ENCODE measurements at places on chromosomes 6 and 20.

- peaks cover 5% of the 10 kb centered on the region for H3K4me1 ChIP-seq
- H3K27me3 ChIP-seq = no peaks in the 10 kb centered on the region
- H3K36me3 ChIP-seq = no peaks in the 10 kb centered on the region
- no peak overlapping the region for H3K4me3 ChIP-seq
Observed at GRCh38 chr6:55014321-55015088, 159.8 kb upstream of the HCRTR2 start.

- H3K4me3 ChIP-seq = no peak overlapping the region
- no peaks in the 10 kb centered on the region for H3K4me1 ChIP-seq
- H3K27me3 ChIP-seq = peaks cover 13% of the 10 kb centered on the region
- H3K27ac ChIP-seq = no peak overlapping the region
- DNase-seq = no peak
Observed at GRCh38 chr6:165972139-165972802, 195.4 kb downstream of the TBXT start.

DNA sequence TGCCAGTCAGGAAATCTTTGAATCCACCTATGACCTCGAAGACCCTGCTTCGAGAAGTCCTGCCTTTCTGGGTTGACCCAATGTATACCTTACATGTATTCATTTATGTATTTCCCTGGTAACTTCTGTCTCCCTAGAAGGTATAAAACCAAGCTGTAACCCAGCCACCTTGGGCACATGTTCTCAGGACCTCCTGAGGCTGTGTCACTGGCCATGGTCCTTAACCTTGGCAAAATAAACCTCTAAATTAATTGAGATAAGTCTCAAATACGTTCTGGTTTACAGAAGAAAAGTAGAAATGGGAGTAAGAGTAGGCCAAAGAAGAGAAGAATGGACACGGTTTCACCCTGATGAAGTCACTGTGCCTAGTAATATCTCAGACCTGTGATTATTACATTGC is 30.0 kb upstream of the PPP1R3G start:
- H3K36me3 ChIP-seq = peaks cover 12% of the 10 kb centered on the region
- peaks cover 35% of the 10 kb centered on the region for H3K27me3 ChIP-seq
- H3K4me1 ChIP-seq = no peaks in the 10 kb centered on the region
- H3K27ac ChIP-seq = no peak overlapping the region
- no peak overlapping the region for H3K4me3 ChIP-seq

- peak overlapping the region; percentile 79 for H3K4me3 ChIP-seq
- peak overlapping the region; percentile 88 for H3K27ac ChIP-seq
- H3K27me3 ChIP-seq = no peaks in the 10 kb centered on the region
- H3K36me3 ChIP-seq = peaks cover 6% of the 10 kb centered on the region
- peaks cover 77% of the 10 kb centered on the region for H3K4me1 ChIP-seq
Observed at GRCh38 chr6:16688436-16688835, 72.8 kb downstream of the ATXN1 start.

GRCh38 chr6:83226517-83226916 is 33.4 kb downstream of the RWDD2A start:
- no peaks in the 10 kb centered on the region for H3K36me3 ChIP-seq
- no peak overlapping the region for H3K4me3 ChIP-seq
- no peaks in the 10 kb centered on the region for H3K27me3 ChIP-seq
- no peaks in the 10 kb centered on the region for H3K4me1 ChIP-seq
- no peak for DNase-seq

DNA sequence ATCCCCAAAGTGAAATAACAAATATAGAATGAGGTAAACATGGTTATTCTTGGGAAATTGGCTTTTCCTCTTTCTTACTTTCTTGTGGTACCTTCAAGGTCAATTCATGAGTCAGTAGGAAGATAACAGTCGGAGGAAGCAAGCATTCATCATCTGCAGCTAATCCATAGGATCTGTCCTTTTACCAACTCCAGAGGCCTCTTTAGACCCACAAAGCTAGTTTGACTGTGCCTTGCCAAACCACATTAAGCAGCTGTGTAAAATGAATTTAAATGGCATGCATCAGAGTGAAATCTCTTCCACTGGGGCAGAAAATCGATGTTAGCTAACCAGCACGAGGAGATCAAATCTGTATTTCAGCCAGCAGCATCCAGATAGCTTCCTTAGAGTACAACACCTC is 171.3 kb downstream of the TMEM242 start:
- peaks cover 6% of the 10 kb centered on the region for H3K36me3 ChIP-seq
- no peak for DNase-seq
- no peaks in the 10 kb centered on the region for H3K27me3 ChIP-seq
- peak overlapping the region; percentile 9 for H3K27ac ChIP-seq

DNA sequence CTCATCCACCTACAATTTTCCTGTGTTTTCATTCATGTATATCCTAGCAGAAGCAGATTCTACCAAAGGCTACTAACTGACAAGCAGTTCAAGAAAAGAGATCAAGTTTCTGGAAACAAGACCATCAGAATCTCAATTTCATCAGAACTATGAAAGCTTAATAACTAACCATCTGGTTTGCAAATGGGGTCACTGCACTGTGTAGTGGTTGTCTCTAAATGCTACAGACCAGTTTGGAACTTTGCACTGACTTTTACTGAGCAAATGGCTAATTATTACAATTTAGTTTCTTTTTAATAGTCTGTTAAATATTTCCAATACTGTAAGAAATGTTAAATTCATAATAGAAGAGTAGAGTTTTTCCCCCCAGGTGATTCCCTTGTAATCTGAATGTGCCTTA is 64.5 kb downstream of the REPS1 start:
- H3K27ac ChIP-seq = no peak overlapping the region
- no peak for DNase-seq
- no peak overlapping the region for H3K4me3 ChIP-seq
- H3K4me1 ChIP-seq = no peaks in the 10 kb centered on the region
- no peaks in the 10 kb centered on the region for H3K27me3 ChIP-seq

GRCh38 chr6:128421788-128422187 is 98.6 kb downstream of the PTPRK start:
- H3K27me3 ChIP-seq = no peaks in the 10 kb centered on the region
- H3K4me1 ChIP-seq = no peaks in the 10 kb centered on the region
- H3K36me3 ChIP-seq = no peaks in the 10 kb centered on the region
- H3K4me3 ChIP-seq = no peak overlapping the region
- no peak for DNase-seq
- H3K27ac ChIP-seq = no peak overlapping the region

GRCh38 chr20:48831718-48832404 is 4.1 kb upstream of the PREX1 start:
- H3K27me3 ChIP-seq = peaks cover 3% of the 10 kb centered on the region
- peak overlapping the region; percentile 47 for H3K27ac ChIP-seq
- no peak for DNase-seq
- no peaks in the 10 kb centered on the region for H3K36me3 ChIP-seq
- H3K4me1 ChIP-seq = peaks cover 33% of the 10 kb centered on the region

GRCh38 chr20:17223553-17223952 is 3.3 kb upstream of the PCSK2 start:
- no peak for DNase-seq
- peaks cover 39% of the 10 kb centered on the region for H3K27me3 ChIP-seq
- no peak overlapping the region for H3K4me3 ChIP-seq
- no peak overlapping the region for H3K27ac ChIP-seq
- H3K36me3 ChIP-seq = peaks cover 6% of the 10 kb centered on the region

- H3K27me3 ChIP-seq = peaks cover 45% of the 10 kb centered on the region
- no peaks in the 10 kb centered on the region for H3K36me3 ChIP-seq
- H3K4me3 ChIP-seq = peak overlapping the region; percentile 64
- H3K4me1 ChIP-seq = peaks cover 76% of the 10 kb centered on the region
- peak overlapping the region; percentile 48 for H3K27ac ChIP-seq
- DNase-seq = no peak
Observed at GRCh38 chr20:43942667-43943285, 28.1 kb downstream of the TOX2 start.

DNA sequence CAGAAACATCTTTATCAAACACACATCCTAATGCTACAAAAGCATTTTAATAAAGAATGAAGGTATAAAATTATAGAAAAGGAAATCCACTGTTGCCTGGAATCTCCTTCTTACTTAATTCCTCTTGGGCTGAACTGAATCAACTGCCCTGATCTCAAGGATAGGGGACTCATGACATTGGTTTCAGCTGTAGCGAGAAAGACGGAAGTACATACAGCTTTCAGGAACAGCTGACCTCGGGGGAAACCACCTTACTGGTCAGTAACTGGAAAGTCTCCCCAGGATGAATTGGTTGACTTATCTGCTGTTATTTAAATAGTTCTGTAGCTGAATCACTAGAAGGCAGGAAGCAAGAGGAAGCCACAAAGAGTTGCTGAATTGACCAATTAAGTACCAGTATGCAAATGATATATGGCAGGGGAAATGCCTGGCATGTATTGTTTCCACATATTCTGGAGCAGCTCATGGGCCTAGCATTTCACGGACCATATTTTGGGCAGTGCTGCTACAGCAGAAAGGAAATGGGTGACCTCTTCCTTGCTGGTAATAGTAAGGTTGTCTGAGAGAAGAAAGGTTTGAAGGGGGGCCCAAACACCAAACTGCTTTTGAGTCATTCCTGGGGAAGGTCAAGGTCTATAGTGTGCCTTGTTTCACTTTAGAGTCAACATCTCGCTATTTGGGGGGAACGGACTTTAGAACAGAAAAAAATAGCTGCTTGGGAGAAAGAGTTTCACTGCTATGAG is 43.7 kb upstream of the MAP7 start:
- H3K27me3 ChIP-seq = no peaks in the 10 kb centered on the region
- peak; percentile 87 for DNase-seq
- H3K4me3 ChIP-seq = peak overlapping the region; percentile 89
- peak overlapping the region; percentile 99 for H3K27ac ChIP-seq
- H3K4me1 ChIP-seq = peaks cover 71% of the 10 kb centered on the region

DNA sequence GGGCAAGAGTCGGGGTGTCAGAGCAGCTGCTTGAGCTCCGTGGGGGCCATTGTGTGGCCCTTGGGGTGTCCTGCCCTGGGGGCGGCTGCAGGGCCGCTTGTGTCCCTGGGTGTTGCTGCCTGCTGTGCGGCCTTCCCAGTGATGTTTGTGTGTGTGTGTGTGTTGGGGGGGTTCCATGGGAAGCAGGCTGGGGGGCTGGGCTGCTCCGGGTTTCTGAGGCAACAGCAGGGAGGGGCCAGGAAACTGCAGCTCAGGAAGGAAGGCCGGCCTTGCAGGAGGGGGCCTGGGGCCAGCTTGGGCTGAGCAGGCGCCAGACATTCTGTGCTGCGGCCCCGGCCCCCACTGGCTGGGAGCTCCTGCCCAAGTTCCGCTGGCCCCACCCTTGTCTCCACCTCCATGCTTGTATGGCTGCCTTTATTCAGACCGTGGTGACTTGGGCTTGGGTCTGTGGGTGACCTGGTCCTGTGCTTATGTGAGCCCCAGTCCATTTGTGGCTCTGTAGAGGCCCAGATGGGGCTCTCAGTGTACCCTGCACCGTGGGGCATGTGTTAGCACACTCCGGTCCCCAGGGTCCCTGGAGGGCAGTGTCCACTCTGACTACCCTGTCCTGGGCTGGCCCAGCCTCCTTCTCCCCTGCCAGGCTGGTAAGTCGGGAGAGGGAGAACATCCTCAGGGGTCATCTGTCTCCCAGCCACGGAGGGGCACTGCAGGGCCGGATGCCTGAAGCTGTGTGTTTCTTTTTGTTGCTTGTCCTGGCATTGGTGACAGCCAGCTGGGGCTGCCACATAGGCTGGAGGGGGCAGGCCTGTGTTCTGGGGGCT is 4.6 kb upstream of the SOX18 start:
- H3K36me3 ChIP-seq = no peaks in the 10 kb centered on the region
- H3K27me3 ChIP-seq = peaks cover 10% of the 10 kb centered on the region
- H3K4me1 ChIP-seq = peaks cover 11% of the 10 kb centered on the region
- no peak overlapping the region for H3K4me3 ChIP-seq
- H3K27ac ChIP-seq = no peak overlapping the region

DNA sequence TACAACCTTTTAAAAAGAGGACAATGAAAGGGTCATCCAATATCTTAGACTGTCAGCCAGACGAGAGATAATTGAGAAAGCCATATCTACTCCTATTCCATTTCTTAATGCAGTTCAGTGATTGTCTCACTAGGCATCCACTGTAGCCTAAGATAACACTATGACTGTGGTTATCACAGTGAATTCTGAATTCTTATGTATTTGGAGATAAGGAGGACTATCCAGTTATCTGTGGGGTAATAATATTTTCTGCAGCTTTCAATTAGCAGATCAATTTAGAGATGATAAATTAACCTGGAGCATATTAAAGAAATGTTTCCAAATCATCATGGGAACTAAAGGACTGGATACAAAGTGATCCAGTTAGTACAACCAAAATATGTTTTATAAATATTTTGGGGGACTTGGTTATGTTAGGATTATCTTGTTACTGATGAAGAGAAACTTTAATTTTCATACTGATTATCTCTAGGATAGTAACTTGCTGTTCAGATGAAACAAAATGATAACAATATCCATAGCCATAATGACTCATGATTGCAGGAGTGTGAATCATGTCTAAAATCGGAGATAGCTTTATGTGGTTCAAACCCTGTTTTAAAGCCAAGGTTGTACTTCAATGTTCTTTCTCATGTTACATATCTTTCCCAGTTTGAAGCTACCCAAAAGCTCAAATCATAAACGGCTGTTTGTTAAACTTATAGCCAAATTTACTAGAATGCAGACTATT is 1152.0 kb downstream of the HACE1 start:
- no peaks in the 10 kb centered on the region for H3K36me3 ChIP-seq
- H3K4me1 ChIP-seq = no peaks in the 10 kb centered on the region
- DNase-seq = no peak
- no peak overlapping the region for H3K4me3 ChIP-seq
- no peaks in the 10 kb centered on the region for H3K27me3 ChIP-seq

DNA sequence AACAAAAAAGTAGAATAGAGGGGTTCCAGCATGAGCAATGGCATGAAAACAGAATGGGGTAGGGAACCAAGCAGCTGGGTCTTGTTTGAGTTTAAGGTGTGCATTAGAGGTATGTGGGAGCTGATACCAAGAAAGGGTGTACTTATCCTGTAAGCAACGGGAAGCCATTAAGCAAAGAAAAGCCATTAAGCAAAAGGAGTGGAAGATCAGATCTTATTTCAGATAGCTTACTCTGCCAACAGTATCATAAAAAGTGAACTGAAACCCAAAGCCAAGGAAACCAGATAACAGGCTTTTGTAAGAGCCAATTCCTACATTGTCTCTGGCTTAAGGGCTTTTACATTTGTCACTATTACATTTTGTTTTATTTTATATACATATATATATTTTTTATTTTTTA is 21.3 kb upstream of the BEND6 start:
- H3K4me3 ChIP-seq = no peak overlapping the region
- no peaks in the 10 kb centered on the region for H3K36me3 ChIP-seq
- H3K27ac ChIP-seq = no peak overlapping the region
- no peaks in the 10 kb centered on the region for H3K4me1 ChIP-seq
- peaks cover 9% of the 10 kb centered on the region for H3K27me3 ChIP-seq

- no peak for DNase-seq
- H3K36me3 ChIP-seq = no peaks in the 10 kb centered on the region
- no peaks in the 10 kb centered on the region for H3K4me1 ChIP-seq
- H3K4me3 ChIP-seq = no peak overlapping the region
Observed at GRCh38 chr20:55919319-55919718, 86.0 kb downstream of the CBLN4 start.

- peaks cover 14% of the 10 kb centered on the region for H3K27me3 ChIP-seq
- no peaks in the 10 kb centered on the region for H3K36me3 ChIP-seq
- H3K27ac ChIP-seq = no peak overlapping the region
- peaks cover 23% of the 10 kb centered on the region for H3K4me1 ChIP-seq
- DNase-seq = peak; percentile 61
Observed at GRCh38 chr6:379410-380181, 12.0 kb upstream of the IRF4 start.

Data from natural killer cell treated with Interleukin-12 subunit alpha and Interleukin-12 subunit beta and Interleukin-15 and Interleukin-18, amount 100 ng/mL, for 72 hours (primary cell).